ENCODE measurements at places on chromosomes 7 and 10.

- no peak for DNase-seq
These were observed 185.2 kb downstream of the AVL9 start for GRCh38 chr7:32680259-32681173.

DNA sequence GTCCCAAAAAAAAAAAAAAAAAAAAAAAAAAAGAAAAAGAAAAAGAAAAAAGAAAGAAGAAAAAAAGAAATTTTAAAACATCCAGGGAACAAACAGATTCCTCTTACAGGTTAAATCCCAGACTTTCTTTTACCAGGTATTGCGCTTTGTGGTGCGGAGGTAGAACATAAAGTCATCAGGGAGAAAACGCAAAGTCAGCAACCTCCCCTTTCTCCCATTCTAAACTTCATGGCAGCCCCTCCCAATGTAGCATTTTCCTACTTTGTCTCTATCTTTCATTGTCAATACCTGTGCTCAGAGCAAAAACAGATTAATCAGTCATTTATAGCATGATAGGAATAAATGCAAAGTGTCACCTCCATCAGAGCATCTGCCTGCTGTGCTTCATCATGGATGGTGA is 299.7 kb downstream of the SFMBT2 start:
- DNase-seq: no peak

- DNase-seq: no peak
These were observed 12.4 kb downstream of the TMEM248 start for GRCh38 chr7:66933469-66933868.

- DNase-seq: no peak
These were observed 109.3 kb downstream of the GATA3 start for GRCh38 chr10:8163824-8164223.

- no peak for DNase-seq
These were observed 74.7 kb upstream of the CAMK2B start for GRCh38 chr7:44400033-44400511.

- DNase-seq: peak; percentile 39
These were observed 259.3 kb downstream of the SNX13 start for GRCh38 chr7:17680943-17681351.

DNA sequence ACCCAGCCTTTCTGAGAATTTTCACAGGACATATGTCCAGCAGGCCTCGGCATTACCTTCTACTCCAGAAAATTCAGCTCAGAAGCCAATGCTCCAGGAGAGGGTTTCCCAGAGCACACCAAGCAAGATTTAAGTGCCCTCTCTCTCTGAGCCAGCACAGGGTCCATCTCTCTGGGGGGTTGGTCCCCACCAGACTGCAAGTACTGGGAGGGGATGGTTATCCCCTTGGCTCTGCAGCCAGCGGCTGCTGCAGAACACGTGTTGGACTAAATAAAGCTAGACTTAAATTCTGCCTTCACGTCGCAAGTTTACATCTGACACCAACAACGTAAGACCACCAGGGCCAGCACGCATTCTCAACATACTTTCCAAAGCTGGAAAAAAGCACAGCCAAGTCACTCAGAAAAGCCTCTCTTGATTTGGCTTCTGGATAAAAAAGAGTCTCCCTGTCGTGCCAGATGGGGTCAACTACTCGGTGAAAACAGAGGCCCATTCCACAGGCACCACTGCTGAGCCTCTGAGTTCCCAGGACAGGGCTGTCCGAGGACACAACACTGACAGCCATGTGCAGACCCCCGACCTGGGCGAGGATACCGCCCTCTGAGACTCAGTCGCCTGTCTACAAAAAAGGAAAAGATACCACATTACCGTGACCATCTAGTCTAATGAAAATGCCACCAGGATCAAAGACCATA is 77.3 kb downstream of the CTBP2 start:
- DNase-seq: no peak

GRCh38 chr7:884191-885003 is 8.0 kb downstream of the GET4 start:
- no peak for DNase-seq

- DNase-seq: no peak
These were observed 299.9 kb upstream of the HABP2 start for GRCh38 chr10:113252650-113253618.

GRCh38 chr10:73950155-73950948 is 39.4 kb downstream of the PLAU start:
- DNase-seq: no peak

DNA sequence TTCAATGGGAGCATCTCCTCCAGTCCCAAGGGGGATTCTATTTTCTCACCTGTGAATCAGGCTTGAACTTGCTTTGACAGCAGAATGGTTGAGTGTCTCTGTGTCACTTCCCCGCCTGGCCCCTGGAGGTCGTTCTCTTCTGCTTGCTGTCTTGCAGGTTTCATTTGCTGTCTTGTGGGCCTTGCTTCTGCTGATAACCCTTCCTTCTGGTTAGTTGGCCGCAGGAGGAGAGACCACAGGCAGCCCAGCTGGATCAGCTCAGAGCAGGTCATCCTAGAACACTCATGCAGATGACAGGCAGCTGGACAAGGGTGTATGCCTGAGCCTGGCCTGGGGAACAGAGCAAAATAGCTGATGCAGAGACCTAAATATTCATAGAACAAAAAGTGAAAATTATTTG is 344.2 kb upstream of the ADARB2 start:
- no peak for DNase-seq
